Stimulated activated CD4-positive, alpha-beta T cell treated with anti-CD3 and anti-CD28 coated beads, Interleukin-2, amount 100 ng/mL, for 48 hours (primary cell): ENCODE measurements at places on chromosomes 13 and 19.

GRCh38 chr13:40315416-40316064 is 350.9 kb downstream of the FOXO1 start:
- peak; percentile 25 for DNase-seq

DNA sequence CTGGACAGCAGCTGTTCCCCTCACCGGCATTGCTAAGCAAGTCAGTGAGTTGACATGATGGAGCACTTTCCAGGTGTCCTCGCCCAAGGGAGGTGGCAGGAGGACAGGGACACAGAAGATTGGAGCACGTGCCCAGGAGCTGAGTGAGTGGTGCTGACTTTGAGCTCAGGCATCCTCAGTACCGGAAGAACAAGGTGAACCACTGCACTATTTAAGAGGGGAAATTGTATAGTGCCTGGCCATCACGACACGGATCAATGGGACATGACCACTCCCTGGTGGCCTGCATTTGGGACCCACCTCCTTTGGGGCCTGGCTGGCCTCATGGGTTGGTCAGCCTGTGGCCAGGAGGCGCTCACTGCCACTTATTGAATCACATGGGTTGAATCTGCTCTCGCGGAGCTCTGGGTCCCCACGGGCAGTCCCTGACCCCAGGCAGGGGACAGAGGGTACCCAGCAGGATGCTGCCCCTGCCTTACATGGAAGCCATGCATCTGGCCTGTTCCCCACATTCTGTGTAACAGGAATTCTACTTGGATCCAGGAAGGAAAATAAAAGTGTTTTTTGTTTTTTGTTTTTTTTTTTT is 206.9 kb upstream of the ZNF536 start:
- DNase-seq, result no peak

DNA sequence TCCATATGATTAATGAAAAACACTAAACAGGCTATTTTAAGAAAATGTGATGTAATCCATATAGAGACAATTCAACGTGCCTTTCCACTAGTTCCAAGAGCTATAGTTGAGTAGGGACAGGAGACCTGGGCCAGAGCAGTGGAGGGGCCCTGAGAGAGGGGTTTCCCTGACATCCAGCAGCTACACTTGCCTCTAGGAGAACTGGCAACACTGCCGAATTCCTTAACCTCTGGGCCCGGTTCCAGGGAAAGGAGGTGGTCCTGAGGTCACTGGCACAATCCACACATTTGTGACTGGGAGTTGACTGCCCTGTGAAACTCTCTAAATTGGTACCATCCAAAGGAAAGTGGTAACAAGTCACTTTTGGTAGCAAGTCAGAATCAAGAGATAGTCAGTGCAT is 264.4 kb downstream of the DCLK1 start:
- DNase-seq, result no peak

DNA sequence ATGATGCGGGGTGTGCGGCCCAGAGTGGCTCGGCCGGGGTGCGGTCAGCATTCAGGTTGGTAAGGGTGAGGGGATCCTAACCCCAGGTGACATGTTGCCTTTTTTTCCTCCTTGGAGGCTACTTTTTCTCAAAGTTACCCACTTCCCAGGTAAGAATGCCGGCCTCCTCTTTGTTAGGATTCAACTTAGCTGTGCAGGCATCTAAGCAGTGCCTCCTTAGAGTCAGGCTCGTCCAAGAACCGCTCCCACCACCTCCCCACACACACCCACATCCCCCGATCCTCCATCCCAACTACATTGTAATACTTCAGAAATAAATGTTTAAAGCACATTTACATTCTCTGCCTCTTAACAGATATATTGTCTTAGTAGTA is 733 bp upstream of the ENOX1 start:
- DNase-seq, result no peak

DNA sequence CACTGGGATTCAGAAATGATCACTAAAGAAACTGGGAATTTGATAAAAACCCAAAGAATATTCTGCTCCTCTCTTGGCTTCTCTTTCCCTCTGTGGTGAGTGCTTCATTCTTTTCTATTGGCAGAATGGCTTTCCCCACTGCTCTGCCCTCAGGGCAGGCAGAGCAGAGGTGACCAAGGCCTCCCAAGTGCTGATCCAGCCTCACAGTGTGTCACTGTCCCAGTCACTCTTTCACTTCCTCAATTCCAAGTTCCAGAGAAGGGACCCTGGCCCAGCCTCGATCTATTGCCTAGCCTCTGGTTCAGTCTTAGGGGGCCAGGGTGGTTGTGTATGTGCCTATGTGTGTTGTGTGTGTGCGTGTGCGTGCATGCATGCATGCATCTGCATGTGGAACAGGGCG is 180.6 kb upstream of the TMTC4 start:
- DNase-seq, result no peak
